ENCODE measurements at places on chromosomes 4 and X.

GRCh38 chr4:98585596-98585995 is 72.8 kb downstream of the TSPAN5 start:
- no peak for DNase-seq

GRCh38 chr4:147498031-147498660 is 17.2 kb downstream of the EDNRA start:
- DNase-seq, result no peak

DNA sequence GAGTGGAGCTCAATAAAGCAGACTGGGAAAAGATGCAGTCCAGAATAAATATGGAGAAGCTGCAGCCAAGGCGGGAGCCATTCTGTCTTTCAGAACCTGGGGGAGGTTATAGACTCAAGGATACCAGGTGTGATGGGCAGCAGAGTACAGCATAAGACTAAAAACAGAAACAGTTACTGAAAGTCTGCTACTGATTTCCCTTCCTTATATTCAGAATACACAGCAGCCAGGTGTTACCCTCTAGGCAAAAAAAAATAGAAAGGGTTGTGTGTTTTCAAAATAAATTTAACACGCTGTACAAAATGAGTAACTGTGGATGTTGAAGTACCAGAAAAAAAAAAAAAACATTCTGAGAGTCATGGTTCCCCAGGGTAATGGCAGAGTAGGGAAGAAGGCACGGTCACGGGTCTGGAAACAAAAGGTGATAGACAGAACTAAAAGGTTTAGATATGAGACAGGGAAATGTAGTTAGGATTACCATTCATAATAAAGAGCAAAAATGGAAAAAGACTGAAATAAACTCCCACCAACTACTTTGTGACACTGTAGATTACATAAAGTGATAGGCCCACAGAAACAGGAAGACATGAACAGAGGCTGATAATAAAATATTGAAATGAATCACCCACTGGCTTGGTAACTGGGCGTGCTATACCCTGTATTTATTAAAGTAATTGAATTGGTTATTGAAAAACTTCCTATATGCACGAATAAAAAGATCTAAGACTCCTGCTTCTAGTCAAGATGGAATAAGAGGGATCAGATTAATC is 10.8 kb upstream of the HHIP start:
- no peak for DNase-seq

DNA sequence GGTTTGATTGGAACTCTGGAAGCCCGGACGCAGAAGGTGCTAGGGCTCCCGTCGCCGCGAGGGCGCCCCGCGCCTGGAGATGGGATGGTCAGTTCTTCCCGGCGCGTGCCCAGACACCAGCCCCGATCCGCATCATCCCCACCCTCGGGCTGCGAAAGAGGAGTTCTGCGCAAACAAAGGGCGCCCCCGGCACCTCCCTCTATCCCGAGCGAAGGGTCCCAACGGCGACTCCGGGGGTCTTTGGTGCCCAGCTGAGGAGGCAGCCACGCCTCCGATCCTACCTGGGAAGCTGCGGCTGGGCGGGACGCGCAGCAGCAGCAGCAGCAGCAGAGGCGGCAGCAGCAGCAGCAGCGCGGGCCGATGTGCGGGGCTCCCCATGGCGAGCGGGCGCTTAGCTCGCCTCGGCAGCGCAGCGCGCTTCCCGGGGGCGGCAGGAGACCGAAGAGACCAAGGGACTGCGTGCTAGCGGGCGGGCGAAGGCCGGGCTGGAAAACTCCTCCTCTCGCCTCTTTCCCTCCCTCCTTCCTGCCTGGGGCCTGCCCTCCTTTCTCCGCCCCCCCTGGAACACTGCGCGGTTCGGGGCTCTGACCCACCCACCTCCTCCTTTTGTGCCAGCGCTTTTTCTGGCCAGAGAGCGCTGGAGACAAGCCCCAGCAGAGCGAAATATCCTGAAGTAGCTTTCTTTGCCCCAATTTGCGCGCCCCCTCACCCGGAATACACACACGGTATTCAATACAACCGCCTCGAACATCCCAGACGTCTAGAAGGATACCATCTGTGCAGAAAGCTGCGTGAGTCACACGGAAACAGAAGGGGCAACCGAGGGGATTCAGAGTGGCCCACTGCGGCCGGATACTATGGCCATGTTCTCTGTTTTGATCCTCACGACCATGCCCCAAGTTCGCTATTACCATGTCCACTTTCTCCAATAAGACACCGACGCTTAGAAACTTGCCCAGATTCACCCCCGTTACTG is at the start of gene SRPX:
Gene SRPX, minus strand, starts transcription at position 457 of the 976 bp plus-strand sequence. Its CDS starts 79 bp downstream, at position 378.
- no peak for DNase-seq

- DNase-seq, result no peak
Measured at GRCh38 chrX:6694221-6694620, 159.3 kb upstream of the VCX3A start.

DNA sequence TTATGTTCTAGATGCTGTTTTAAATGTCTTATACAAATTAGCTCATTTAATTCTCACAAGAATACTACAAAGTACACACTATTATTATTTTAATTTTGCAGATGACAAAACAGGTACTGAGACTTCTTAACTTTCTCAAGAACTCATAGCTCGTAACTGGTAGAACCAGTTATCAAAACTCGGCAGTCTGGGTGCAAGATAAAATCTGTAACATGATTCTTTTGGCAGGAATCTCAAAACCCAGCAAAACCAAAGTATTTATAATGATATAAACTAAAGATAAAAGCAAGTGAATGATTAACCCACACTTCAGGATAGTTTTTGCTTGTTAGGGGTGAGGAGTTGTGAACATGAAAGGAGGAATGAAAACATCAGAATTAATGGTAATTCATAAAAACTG is 27.6 kb downstream of the CLNK start:
- DNase-seq, result no peak

- no peak for DNase-seq
Measured at GRCh38 chr4:6367371-6367851, 97.8 kb downstream of the WFS1 start.

DNA sequence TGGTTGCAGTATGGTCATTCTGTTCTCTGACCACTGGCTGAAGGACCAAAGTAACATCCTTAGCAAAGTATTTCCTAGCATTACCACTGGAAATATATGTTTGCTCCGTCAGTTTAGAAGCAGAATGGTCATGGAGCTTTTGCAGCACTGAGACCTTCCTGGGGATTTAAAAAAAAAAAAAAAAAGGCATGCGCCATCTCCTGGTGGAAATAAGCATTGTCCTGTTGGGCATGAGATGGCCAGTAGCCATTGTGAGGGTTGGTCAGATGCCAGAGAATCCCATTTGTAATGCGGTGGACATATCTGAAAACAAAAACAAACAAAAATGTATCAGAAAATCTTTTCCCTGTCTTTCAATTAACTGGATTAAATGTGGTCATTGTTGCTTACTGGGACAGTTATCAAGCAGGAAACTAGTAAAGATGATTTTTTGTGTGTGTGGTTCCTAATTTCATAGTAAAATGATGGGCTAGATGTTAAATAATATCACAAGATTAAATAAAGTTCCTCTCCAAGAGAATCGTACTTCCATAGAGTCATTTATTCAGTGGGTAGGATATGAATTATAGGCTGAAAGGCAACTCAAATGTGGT is 139.6 kb downstream of the SOWAHB start:
- DNase-seq, result no peak

DNA sequence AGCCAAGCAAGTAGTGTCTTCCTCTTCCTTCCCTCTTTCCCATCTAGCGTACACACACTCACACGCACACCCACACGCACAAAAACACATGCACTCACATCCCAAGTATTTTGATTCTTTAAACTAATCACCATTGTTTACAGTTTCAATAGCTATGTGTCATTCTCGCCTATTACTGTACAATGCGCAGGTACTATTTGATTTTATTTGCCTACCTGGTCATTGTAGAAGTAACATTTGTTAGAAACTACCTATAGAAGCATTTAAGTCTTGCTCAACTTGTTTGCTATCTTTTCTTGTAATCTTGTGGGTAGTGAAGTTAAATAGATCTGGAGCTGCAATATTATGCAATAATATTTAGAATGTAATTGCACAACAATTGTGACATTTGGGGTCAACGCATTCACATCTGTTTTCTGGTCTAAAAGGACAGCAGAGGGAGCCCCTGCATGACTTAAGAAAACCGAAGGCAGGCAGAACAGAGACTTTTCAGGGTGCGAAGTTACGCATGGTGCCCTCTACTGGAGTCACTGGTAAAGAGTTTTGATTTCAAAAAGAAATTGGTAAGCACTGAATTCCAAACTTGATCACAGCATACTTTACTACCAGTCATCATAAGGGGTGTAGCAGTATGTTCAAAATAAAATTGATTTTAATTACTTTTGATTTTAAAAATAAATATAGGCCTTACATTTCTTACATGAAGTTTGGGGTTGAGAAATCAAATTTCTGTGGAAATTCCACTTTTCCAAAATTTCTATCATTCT is 503.3 kb upstream of the FAM241A start:
- DNase-seq, result no peak

Data from stimulated activated CD8-positive, alpha-beta memory T cell treated with anti-CD3 and anti-CD28 coated beads, Interleukin-4, amount 100 ng/mL, for 1 hour (primary cell).